Smooth muscle cell of trachea (primary cell): ENCODE measurements at places on chromosomes 2 and 18. TPM values are rescaled to one million over a fixed set of nuclear protein-coding genes. Genes with fewer than 3 reads are reported as not detected.

STEAP3 gene
- 25.6 and 34.6 TPM in 2 replicates for total RNA-seq

NT5C1B gene
- total RNA-seq = not detected in 2 replicates

TSN gene
- 42.7 and 60.9 TPM in 2 replicates for total RNA-seq

AGXT gene
- not detected in 2 replicates for total RNA-seq

POLR1B gene
- 10.9 and 12.5 TPM in 2 replicates for total RNA-seq

CYP26B1 gene
- total RNA-seq = under 0.01 and 0.50 TPM in 2 replicates

NYAP2 gene
- not detected in 2 replicates for total RNA-seq

SERPINB10 gene
- not detected in 2 replicates for total RNA-seq

NDC80 gene
- total RNA-seq = 1.7 and 41.5 TPM in 2 replicates

SLC19A3 gene
- total RNA-seq = 0.17 and 0.29 TPM in 2 replicates

MAP4K3 gene
- 36.9 and 58.0 TPM in 2 replicates for total RNA-seq

GNLY gene
- not detected in 2 replicates for total RNA-seq

PTPRN gene
- total RNA-seq = 3.6 and 23.8 TPM in 2 replicates

COBLL1 gene
- 5.8 and 6.5 TPM in 2 replicates for total RNA-seq

BAZ2B gene
- total RNA-seq = 28.9 and 54.0 TPM in 2 replicates

HRH4 gene
- under 0.01 TPM in 2 replicates for total RNA-seq

DPP10 gene
- total RNA-seq = not detected in 2 replicates

CASP10 gene
- total RNA-seq = 6.1 and 11.6 TPM in 2 replicates

COLEC12 gene
- 122 and 177 TPM in 2 replicates for total RNA-seq

CHRND gene
- total RNA-seq = not detected in 2 replicates

VAMP5 gene
- total RNA-seq = 28.7 and 35.4 TPM in 2 replicates

MYO5B gene
- under 0.01 TPM in 1 of 2 replicates, not detected in the other for total RNA-seq

LINC00305 gene
- total RNA-seq = not detected in 2 replicates

XRCC5 gene
- 205 and 329 TPM in 2 replicates for total RNA-seq

EFR3B gene
- 0.73 and 0.83 TPM in 2 replicates for total RNA-seq

NPAS2 gene
- 9.0 and 9.9 TPM in 2 replicates for total RNA-seq

NEDD4L gene
- 4.9 and 15.4 TPM in 2 replicates for total RNA-seq

TGFA gene
- total RNA-seq = 0.73 TPM in 1 of 2 replicates, not detected in the other

UXS1 gene
- total RNA-seq = 31.1 and 32.9 TPM in 2 replicates

CROCC2 gene
- total RNA-seq = 0.50 and 1.0 TPM in 2 replicates

PIAS2 gene
- total RNA-seq = 20.5 and 21.2 TPM in 2 replicates

ABCG8 gene
- total RNA-seq = not detected in 2 replicates

TIA1 gene
- 81.7 and 111 TPM in 2 replicates for total RNA-seq

SH3BP4 gene
- total RNA-seq = 35.3 and 67.5 TPM in 2 replicates

BUB1 gene
- total RNA-seq = 5.0 and 65.7 TPM in 2 replicates

IL1B gene
- total RNA-seq = 0.15 and 0.50 TPM in 2 replicates

C2orf80 gene
- total RNA-seq = not detected in 2 replicates

SPATA3 gene
- total RNA-seq = not detected in 2 replicates

SERPINB11 gene
- not detected in 2 replicates for total RNA-seq

ANTXR1 gene
- 39.4 and 45.7 TPM in 2 replicates for total RNA-seq

RAMP1 gene
- 0.58 and 2.6 TPM in 2 replicates for total RNA-seq

CCDC74B gene
- 4.8 and 9.3 TPM in 2 replicates for total RNA-seq

LAMA1 gene
- total RNA-seq = 3.6 and 13.7 TPM in 2 replicates

DTNA gene
- total RNA-seq = 17.5 and 30.1 TPM in 2 replicates

OLA1 gene
- 65.2 and 127 TPM in 2 replicates for total RNA-seq

ALPI gene
- total RNA-seq = not detected in 2 replicates

CRACDL gene
- total RNA-seq = under 0.01 TPM in 1 of 2 replicates, not detected in the other

DNPEP gene
- total RNA-seq = 90.3 and 157 TPM in 2 replicates

GAD1 gene
- total RNA-seq = 0.33 TPM in 1 of 2 replicates, not detected in the other
